ENCODE measurements at places on chromosomes 12 and 14.

GRCh38 chr12:52969828-52970569 lies 21.1 kb downstream of the KRT18 start:
- no peak for DNase-seq

GRCh38 chr12:130083002-130083401 lies 79.3 kb upstream of the FZD10 start:
- no peak for DNase-seq

- no peak for DNase-seq
These were observed 12.5 kb upstream of the CLEC4E start for GRCh38 chr12:8553088-8553627.

GRCh38 chr12:56688129-56688845 lies at the start of gene PTGES3:
TSS of gene PTGES3 (minus strand) at chr12:56688284. CDS start at chr12:56687999, 285 bp downstream.
- DNase-seq = peak; percentile 95

- no peak for DNase-seq
These were observed 94.9 kb upstream of the NEDD1 start for GRCh38 chr12:96812153-96812552.

DNA sequence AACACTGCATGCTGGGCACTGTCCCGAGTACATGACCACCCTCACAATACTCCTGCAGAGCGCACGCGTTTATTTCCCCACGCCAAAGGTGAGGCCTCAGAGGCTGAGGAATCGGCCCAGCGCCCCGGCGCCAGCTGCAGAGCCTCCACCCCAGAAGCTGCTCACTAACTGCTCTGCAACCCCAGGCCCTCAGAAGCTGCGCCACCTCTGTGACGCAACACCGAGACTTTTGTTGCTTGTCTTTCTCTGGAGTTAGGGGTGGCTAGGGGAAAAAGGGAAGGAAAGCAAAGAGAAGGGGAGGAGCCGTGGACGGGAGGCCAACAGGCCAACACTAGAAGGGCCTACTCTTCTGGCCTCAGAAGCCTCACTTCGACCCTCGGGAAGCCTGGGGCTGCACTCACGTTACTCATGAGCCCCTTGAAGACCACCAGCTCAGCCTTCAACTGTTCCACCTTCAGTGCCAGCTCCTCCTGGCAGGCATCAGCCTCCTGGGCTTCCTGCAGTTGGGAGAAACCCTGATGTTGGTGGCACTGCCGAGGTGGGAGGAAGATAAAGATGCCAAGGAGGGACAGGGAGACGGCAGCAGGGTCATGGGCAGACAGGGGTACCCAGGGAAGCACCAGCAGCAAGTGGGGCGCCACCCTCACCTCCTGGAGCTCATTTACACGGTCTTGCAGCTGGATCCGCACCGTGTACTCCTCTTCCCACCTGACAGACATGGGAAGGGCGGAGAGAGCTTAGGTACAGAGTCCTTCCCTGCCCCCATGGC lies 5.4 kb downstream of the IFFO1 start:
- no peak for DNase-seq

GRCh38 chr12:111404362-111405148 lies 1.2 kb upstream of the SH2B3 start:
- DNase-seq = no peak

DNA sequence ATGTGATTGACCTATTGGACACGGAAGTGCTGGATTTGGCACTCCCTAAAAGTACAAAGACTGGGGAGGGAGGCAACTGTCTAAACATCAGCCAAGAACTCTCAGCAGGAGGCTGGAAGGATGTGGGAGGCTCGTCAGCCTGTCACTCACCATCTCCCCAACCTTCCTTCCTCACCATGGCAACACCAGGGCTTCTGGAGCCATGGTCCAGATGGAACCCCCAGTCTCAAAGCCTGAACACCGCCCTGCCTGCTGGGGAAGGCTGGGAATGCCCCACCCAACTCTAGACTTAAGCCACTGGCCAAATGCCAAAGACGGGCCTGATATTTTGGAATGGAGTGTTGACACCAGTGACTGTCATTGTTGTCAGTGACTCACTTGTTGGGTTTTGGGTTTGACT lies 55.3 kb downstream of the GALNT16 start:
- no peak for DNase-seq

DNA sequence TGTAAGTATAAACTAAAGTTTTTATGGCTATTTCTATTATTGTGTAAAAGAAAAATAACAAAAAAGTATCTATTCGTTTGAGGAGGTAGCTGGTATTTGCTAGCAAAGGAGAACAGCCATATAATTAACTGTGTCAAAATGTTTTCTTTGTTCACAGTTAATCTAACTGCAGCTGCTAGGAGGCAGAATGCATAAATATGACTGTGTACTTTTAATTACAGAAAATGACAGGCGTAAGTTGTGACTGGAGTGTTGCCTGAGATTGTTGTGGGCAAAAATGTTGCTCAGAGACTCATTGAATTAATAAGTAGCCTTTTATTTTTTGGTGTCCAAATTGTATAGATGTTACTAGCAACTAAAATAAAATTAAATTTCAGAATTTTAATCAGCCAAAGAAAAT lies 33.5 kb downstream of the PTPRO start:
- DNase-seq = no peak

GRCh38 chr12:5868625-5869295 lies 76.3 kb downstream of the ANO2 start:
- DNase-seq = no peak

DNA sequence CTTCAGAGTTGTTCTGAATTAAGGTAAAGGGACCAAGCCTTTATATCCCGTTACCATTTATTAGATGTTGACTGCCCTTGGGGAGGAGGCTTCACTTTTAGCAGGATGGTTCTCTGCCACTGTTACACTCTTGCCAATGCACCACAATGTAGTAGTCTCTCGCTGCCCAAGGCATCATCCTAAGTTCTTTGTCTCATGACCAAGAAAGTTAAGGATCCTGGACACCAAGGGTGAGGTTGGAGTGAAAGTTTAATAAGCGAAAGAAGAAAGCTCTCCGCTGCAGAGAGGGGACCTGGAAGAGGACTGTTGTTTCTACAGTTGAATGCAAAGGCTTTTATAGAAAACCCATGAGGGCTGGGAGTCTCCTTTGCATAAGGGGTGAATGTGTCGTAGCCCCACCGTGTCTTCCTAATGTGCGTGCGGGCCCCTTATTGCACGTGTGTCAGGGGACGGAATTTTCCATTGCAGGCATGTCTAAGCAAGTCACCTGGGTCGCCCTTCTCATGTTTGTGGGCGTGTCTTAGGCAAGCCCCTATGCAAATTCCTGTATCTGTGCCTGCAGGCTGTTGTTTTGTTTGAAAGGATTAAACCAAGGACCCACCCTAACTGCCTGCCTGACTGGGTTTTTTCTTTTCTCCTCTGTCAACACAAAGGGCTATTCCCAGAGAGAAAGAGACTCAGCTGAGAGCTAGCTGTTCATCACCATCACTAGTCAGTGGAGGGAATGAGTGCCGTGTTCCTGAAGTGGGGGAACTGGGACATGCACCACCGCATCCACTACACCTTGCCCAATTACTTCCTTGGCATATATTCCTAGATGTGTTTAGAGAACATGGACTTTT lies 17.6 kb upstream of the RNASE1 start:
- DNase-seq = no peak

GRCh38 chr12:131366261-131366871 lies 344.5 kb upstream of the SFSWAP start:
- DNase-seq = no peak

DNA sequence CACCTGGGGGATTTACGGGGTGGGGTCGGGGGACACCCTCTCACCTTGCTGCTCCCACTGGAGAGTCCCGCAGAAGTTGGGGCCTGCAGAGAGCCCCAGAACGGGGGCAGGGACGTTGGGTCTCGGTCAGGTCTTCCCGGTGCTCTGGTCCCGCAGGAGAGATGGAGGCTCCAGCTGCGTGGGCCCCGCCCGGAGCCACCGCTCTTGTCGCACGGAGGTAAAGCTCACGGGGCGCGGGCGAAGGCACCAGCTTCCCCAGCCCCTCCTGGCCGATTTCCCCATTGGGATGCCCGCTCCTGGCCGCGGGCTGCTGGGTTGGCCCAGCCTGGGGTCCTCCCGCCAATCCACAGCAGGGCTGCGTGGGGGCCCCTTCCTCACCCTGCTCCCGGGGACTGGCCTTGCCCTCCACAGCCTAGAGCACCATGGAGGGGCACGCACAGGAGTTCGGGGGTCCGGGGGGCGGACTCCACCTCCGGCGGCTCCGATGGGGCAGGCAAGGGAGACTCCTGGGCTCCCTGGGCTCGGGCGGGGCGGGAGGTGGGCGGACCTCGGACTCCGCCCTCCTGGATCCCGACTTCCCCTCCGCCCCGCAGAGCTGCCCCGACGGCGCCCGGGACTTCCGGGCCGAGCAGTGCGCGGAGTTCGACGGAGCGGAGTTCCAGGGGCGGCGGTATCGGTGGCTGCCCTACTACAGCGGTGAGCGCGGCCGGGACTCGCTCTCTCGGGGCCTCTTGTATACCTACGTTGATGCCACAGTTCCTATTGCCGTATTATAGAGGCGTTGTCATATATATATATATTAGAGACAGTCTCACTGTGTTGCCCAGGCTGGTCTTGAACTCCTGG lies 8.4 kb downstream of the PAPLN start:
- peak; percentile 9 for DNase-seq

GRCh38 chr12:90262251-90262650 lies 553.6 kb upstream of the ATP2B1 start:
- DNase-seq = no peak

DNA sequence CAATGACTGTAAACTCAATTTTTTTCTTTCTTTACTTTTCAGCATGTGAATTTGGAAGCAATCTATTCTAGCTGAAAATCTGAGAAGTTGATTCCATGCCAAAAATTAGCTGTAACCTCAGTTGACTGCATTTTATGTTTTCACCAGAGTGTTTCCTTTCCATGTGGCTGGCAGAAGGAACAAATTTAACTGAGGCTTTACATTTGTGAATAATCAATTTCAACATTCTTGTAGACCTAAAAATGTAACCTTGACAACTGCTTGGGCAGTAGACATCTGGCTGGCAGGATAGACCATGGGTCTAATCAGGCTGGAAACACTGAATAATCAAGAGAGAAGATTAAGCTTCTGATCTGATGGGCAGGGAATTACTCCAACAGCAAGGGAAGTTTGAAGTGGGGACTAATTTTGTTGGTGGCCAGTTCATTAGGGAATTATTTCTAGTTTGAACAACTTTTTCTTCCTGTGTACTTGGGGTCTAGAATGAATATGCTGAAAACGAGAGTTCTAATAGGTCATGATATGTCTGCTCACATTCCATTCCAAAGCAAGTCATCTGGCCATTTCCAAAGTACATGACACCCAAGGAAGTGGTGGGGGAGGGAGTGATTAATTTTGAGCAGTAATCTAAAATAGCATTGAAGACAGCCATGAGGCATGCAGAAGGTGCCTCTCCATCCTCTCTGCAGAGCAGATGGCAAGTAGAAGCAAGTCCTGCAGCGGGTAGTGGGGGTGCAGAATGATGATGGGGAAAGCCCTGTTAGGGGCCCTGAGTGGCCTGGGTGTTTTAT lies 68.2 kb downstream of the ATP23 start:
- no peak for DNase-seq

- DNase-seq = no peak
These were observed 116.5 kb downstream of the MED13L start for GRCh38 chr12:116160883-116161458.

DNA sequence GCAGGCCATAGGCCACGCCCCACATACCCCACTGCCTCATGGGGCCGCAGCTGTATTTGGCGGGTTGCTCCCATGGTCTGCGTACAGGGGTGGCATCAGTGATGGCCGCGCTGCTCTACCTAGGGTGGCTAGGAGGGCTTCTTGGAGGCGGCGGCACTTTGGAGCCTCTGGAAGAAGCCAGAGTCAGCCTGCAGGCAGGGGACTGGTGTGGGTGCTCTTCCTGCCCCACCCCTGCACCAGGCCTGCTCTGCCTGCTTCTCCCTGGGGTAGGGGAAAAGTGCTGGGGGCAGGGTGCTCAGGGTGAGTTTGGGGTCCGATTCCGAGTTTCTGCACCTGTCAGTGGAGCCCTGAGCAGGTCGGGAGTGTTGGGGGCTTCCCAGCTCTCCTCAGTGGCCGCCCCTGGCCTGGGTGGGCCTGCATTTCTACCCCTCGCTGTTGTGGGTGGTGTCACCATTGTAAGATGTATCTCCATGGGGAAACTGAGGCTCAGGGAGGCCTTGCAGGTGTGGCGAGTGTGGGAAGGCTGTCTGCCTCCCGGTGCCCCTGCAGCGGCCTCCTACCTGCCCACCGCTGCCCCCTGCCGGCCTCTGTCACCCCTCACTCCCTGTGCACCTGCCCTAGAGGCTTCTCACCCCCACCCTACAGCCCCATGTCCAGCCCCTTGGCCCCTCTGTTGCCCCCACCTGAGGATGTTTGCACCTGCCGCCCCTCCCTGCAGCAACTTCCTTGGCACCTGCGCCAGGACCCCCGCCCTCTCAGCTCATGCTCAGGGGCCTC lies 5.5 kb downstream of the CEP170B start:
- peak; percentile 21 for DNase-seq

GRCh38 chr14:93736378-93737014 lies 51.8 kb downstream of the PRIMA1 start:
- no peak for DNase-seq

DNA sequence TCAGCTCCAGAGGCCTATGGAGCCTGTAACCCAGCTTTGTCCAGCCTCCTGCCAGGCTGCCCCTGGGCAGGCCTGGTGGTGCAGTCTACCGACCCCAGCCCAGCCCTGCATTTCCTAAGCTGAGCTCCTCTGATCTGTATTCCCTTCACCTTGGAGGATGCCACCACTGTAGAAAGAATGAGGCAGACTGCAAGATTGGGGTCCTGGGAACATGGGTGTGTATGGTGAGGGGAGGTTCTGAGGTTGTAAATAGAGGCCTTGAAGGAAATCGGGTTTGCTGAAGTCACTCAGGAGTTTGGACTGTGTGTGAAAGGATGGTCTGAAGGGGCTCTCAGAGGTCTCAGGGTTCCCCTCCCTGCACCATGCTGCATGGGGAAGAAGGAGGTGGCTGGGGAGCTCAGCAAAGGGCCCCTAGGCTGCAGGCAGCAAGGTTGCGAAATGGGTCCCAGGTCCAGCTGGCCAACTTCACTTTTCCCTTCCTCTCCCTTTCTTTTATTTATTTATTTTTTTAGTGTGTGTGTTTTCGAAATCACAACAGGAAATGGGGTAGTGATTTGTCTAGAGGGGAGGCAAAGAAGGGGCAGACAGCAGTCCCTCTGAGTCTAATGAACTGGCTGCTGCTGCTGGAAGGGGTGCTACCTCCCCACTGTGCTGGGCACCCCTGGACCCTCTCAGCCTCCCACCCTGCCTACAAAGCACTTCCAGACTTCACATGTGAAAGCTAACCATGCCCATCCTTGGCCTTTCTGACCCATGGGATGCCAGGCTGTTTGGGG lies 1.2 kb upstream of the LRP1-AS start:
- DNase-seq = no peak

- no peak for DNase-seq
These were observed 224.1 kb upstream of the TMEM132C start for GRCh38 chr12:128042825-128043224.

DNA sequence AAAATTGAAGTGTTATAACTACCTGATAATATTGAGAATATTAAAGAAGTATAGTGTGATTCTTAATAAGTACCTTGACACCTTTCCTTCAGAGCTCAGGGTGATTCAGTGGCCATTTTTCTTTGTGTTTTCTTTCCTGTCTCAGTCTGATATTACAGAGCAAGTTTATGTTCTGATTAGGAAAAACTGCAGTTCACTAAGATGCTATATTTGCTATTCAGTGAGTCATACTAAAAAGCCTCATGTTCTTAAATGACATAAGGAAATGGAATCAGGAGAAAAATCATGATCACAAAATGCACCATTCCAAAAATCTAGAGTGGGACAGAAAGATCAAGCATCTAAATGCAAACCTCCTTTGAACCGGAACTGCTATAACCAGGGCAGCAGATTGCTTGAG lies 390.6 kb upstream of the ATP2B1 start:
- DNase-seq = no peak

GRCh38 chr14:68820999-68821683 lies 28.3 kb upstream of the ZFP36L1 start:
- DNase-seq = no peak

Measured in T follicular helper cell (primary cell).